Thoracic aorta (tissue), 2 donors: ENCODE measurements at places on chromosomes 7 and 10.

- no peak for DNase-seq
Observed at GRCh38 chr7:81514546-81514945, 255.3 kb downstream of the HGF start.

GRCh38 chr10:108427146-108427545, 1262.6 kb upstream of the SORCS1 start:
- DNase-seq: no peak

GRCh38 chr10:60742512-60742911, 35.8 kb upstream of the CDK1 start:
- no peak for DNase-seq

- DNase-seq: peak; percentile 33
Observed at GRCh38 chr10:103145860-103146466, 47.1 kb downstream of the NT5C2 start.

DNA sequence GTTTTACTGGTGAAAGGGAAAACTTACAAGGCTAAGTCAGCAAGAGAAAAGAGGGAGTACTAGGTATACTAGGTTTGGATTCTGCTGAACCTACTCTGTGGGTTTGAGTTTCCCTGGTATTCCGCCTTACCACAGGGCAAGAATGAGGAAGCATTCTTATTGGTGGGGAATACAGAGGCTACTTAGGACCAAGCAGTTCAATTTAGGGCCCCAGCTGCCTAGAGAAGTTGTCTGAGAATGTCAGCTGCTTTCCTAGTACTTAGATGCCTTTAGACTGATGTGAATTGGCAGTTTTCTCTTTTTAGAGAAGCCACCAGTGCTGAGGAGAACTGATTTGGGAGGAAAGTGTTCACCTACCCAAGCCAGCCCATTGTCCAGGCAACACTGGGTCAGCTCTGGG, 409.0 kb upstream of the LRGUK start:
- DNase-seq: no peak

- no peak for DNase-seq
Observed at GRCh38 chr7:73557397-73558257, at the start of gene BCL7B. BCL7B (minus strand) TSS chr7:73557690; CDS start chr7:73557578, 112 bp downstream.

GRCh38 chr10:97059006-97059871, 126.5 kb downstream of the SLIT1 start:
- DNase-seq: no peak

DNA sequence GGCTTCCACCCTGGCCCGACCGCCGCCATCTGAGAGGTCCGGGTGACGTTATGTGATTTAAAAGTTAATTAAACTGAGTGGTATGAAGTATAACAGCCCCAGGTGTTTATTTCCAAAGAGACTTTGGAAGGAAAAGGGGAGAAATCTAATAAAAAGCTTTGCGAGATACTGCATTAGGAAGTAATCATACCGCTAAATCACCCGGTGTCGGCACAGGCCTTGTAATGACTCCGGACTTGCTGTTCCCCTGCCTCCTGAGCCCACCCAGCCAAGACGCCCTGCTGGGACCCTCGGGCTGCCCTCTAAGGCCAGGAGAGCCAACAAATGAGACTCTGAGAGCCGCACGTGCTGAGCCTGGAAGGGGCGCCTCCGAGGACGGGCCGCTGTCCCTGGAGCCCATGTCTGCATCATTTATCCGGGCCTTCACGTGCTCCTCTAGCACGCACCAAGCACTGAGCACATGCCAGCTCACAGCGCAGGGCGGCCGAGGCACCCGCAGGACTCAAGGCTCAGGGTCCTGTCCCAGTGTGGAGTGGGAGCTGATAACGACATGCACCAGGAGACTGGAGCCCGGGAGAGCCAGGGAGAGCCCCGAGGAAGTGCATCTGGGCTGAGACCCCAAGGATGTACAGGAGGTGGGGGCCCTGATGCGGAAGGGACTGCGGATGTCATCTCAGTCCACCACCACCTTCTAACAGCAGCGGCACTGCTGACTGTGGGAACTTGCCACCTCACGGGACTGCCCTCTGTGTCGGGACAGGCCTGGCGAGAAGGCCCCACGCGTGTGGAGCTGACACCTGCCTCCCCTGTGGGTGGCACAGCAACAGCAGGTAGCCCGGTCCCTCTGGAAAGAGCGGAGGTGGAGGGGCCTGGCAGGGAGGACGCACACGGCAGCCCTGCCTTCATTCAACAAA, 182.7 kb downstream of the ELFN1 start:
- no peak for DNase-seq

- no peak for DNase-seq
Observed at GRCh38 chr7:16905300-16906044, 23.7 kb upstream of the AGR3 start.

GRCh38 chr10:35379226-35380137, 43.2 kb downstream of the CCNY start:
- DNase-seq: no peak

DNA sequence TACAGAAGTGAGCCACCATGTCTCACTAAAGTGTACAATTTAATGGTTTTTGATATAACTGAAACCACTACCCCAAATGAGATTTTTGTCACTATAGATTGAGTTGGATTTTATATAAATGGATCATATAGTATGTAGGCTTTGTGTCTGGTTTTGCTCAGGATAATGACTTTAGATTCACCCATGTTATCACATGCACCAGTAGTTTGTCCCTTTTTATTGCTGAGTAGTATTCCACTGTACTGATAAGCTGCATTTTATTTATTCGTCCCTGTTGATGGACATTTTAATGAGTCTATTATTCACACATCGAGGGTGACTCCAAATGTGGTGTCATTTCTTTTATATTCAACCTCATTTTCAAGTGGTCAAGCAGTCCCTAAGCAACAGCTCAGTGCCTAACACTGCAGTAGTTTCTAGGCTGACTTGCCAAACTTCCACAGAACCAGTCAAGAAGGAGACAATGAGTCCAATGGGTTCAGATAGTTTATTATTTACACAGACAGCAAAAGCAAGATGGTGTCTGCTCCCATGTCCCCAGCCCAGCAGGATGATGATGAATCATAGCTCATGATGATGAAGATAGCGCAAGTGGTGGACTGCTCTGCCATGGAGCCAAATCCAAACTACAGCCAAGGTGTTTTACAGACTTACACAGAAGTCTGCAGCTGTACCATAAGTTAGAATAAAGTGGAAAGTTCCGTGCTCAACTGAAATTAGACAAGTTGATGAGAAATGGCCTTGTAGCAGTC, 6.6 kb upstream of the FMC1 start:
- no peak for DNase-seq

DNA sequence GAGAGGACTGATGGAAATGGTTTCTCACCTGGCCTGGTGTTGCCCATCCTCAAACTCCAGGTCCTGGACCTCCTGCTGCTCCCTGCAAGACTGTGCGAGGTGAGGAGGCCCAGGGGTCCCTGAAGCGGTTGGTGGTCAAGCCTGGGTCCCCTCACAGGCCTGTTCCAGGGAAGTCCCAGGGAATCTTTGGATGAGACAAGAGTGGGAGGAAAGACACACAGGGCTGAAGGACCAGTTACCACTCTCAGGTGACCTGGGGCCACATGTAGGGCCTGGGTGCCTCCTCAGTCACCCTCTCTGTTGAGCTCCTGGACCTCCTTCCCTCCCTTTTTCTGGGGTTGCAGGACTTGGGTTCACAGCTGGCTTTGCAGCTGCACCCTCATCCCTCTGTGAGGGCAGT, 42.6 kb upstream of the CXCL12 start:
- DNase-seq: no peak

DNA sequence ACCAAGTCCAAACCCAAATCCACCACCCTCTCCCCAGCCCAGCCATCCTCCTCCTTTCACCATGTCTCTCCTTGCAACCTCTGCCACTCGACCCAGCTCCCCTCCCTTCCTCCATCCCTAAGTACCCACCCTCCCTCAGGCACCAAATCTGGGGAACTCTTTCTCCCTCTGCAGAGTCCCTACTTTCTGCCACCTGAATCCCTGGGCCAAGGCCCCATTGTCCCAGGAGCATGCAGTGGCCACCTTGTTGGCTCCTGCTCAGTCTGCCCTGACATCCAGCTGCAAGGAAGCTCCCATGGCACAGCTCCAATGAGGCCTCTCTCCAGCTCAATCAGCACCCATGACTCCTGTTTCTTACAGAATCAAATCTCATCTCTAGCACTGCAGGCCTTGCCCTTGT, 5.5 kb upstream of the UNC5B start:
- no peak for DNase-seq

DNA sequence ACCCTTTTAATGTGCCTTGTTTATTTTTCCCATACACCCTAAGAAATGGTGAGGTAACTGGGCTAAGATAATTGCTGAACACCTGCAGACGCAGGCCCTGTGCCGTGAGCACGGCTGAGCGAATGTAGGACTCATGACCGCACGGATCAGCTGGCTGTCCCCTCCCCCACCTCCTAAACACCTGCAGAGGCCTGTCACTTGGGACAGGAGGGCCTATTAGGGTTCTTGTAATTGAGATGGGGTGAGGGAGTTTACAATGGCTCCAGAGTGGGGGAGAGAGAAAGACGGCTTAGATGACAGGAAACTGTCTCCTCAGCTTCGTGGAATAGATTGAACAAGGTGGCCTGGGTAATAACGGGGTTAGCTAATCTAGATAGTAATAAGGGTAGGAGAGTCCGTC, 291.7 kb upstream of the HABP2 start:
- no peak for DNase-seq

DNA sequence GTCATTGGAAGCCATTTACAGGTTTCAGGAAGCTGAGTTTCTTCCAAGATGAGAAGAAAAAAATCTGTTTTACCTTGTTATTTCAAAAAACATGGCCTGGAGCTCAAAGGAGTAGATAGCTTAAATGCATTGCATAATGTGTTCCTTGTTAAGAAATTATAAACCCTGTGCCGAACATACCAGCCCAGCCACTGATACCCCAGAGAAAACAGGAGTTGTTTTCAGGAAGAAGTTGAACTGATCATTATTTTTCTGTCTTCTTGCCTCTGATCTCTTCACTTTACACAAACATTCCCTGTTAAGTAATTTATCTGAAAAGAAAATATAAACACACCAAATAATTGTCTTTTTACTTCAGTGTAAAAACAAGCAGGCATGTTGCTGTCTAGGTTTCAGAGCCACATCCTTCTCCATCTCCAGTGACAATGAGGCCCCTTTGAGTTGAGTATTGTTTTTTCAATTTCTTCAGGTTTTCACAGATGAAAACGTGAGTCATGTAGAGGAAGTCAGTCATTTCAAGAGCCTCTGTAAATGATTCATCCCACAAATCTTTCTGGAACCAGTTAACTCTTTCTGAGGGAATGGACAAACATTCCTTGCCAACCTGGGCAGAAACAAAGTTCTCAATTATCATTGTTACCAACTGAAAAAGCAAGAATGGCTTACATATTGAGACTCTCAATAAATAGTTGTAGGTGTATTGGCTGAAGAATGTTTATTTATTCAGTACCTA, 244.2 kb downstream of the IPMK start:
- no peak for DNase-seq

GRCh38 chr10:30553626-30554439, 75.7 kb downstream of the LYZL2 start:
- DNase-seq: no peak

GRCh38 chr7:131159961-131160361, 167.7 kb upstream of the MKLN1 start:
- no peak for DNase-seq

DNA sequence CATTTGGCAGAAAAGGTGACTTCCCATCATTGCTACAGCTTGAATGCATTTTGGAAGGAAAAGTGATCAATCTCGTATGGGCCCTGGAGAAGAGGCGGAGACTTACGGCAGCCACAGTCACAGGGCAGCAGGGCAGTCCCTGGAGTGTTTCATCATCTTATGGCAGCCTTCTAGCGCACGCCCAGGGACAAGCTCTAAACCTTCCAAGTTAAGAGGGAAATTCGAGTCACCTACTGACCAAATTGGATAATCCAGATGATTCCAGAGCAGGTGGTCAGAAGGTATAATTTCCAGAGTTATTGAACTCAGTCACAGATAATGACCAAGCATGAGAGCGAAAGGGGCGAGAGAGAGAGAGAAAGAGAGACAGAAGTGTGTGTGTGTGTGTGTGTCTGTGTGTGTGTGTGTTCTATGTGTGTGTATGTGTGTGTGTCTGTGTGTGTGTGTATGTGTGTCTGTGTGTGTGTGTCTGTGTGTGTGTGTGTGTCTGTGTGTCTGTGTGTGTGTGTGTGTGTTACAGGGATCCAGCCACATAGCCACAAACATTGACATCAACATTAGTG, 123.7 kb upstream of the ADAM12 start:
- DNase-seq: no peak

GRCh38 chr7:51482976-51483375, 166.4 kb upstream of the COBL start:
- DNase-seq: no peak

- DNase-seq: no peak
Observed at GRCh38 chr10:1268831-1269230, 212.6 kb downstream of the WDR37 start.

DNA sequence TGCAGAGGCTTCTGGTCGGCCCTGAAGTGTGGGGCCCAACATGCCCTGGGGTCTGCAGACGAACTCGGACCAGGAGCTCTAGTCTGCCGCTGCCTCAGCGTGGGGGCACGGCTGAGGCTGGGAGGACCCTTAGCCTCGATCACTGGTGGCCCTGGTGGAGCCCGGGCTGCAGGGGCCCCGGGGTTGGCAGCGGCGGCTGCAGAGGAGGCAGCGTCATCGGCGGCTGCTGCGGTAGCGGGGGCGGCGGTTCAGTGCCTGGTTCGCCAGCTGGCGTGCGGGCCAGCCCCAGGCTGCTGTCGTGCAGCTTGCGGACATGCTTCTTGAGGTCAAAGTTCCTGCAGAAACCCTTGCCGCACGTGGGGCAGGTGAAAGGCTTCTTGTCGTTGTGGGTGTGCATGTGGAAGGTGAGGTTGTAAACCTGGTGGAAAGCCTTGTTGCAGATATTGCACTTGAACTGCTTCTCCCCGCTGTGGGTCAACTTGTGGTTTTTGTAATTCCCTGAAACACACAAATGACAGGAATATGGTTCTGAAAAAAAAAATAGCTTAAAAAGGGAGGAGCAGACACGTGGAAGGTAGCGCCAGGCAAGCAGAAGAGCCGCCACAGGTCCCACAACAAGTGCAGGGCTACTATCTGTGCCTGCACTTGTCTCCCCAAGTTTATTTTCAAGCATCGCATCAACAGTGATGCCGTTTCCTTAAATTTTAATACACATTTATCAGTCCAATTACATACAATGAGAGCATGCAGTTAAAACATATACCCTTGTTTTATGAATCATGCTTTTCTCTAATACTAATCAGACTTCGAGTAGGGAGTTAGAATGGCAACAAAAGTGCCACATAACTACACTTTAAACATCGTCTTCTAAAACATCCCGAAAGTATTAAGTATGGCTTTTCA, 2.4 kb downstream of the FEZF1 start:
- DNase-seq: no peak
